ENCODE measurements at places on chromosomes 1 and 21. TPM values are rescaled to one million over a fixed set of nuclear protein-coding genes. Genes with fewer than 3 reads are reported as not detected.

IL20 gene
- polyA plus RNA-seq: not detected

KCNQ4 gene
- 0.88 TPM for polyA plus RNA-seq

LDLRAD1 gene
- polyA plus RNA-seq: not detected

FDPS gene
- polyA plus RNA-seq: 103 TPM

DNA sequence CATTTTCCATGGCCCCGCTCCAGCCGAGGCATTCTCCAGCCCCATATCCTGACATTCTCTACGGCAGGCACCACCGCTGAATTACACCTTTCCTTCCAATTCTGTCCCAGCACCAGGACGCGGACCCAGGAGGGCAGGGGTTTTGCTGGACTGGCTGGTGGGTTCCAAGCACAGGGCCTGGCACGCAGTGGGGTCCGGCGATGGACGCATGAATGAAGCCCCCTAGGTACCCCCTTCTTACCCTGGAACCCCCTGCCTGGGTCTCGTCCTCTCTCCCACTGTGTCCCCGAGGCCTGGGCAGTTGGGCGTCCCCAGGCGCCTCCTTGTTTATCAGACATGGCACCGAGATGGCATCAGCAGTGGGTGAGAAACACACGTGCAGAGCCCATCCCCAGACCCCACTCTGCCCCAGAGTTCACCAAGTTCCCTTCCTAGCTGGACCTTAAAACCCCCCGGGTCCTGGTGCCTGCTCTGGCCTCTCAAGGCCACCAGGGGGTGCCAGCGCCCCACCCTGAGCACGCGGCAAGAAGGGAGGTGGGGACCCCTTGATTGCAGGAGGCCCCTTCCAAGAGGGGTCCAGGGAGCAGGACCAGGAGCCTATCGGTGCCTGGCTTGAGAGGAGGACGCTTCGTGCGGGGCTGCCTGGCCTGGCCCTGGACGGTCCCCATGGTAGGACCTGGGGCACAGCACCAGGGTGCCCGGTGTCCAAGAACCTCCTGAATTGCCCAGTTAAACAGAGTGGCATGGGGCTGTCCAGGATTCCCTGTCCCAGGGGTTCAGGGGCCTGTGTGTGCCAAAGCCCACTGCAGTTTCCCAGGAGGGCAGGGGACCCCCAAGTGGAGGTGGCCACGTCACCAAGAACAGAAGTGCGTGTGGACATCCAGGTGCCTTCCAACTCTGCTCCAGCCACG, 46.1 kb downstream of the MEGF6 start:
- peak; percentile 78 for DNase-seq

GRCh38 chr1:238177960-238178645, 287.4 kb upstream of the ZP4 start:
- DNase-seq: no peak

DNA sequence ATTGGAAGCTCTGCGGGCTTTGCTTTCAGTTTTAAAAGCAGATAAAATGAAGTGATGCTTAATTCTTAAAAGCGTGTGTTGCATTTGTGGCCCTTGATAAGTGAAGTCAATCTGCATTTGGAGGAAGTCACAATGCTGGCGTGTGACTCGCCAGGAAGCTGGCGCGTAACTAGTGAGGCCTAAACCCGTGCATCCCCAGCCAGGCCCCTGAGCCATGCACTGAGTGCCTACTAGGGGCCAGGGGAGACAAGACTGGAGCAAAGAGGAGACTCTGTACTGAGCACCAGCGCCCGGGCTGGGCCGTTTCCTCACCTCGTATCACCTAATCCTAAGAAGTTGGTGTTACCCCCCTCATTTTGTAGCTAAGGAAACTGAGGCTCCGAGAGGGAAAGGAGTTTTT, 4.6 kb upstream of the DDOST start:
- DNase-seq: no peak

GRCh38 chr1:237983496-237983895, 92.8 kb upstream of the ZP4 start:
- no peak for DNase-seq

GRCh38 chr21:22438428-22439086, 1440.3 kb downstream of the NCAM2 start:
- DNase-seq: no peak

DNA sequence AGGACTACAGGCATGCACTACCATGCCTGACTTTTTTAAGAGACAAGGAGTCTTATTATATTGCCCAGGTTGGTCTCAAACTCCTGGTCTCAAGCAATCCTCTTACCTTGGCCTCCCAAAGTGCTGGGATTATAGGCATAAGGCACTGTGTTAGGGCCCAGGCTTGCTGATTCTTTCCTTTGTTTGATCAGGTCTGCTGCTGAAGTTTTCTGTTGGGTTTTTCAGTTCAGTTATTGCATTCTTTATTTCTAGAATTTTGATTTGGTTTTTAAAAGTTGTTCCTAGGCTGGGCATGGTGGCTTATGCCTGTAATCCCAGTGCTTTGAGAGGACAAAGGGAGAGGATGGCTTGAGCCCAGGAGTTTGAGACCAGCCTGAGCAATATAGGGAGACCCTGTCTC, 47.9 kb downstream of the C4BPA start:
- no peak for DNase-seq

DNA sequence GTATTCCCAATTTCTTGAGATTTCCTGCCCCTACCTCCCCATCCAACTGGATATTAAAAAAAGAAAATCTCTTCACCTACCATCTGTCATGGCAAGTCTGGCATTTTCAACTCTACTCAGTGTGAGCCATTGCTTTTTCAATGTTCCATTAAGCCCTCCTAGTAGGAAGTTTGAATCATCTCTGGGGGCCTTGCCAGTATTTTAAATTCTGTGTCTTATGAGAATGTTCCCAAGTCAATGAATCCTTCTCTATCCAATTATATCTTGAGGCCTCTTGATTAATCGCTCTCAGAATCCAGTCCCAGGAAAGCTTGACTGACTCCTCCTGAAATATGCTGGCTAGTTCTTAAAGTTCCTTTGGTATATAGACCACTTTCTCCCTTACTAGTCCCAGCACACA, 91.5 kb downstream of the NGF start:
- no peak for DNase-seq

GRCh38 chr21:42561762-42562650, 48.4 kb downstream of the SLC37A1 start:
- peak; percentile 29 for DNase-seq

DNA sequence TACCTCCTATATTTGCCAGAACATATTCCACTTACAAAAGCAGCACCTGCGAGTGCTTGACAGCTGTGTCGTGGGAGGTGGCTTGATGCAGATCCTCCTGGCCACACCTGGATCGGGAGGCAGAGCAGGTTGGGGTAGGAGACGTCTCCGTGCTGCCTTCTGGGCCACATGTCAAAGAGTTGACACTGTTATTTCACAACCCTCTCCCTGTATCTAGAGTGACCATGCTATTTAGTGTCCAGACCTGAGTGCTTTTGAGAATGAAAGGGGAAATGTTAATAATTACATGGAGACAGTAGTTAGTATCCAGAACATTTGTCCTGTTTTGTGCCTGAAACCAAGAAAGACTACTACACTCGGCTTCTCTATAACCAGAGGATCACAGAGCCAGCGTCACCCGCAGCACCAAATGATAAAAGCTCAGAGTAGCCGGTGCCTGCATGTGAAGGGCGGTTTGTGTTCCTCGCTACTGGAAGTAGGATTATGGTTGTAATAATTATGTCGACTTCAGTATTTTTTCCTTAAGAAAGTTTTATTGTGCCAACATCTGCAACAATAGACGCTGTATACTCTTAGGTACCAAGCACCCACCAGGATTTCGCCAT, 77.1 kb downstream of the GALNT2 start:
- DNase-seq: no peak

Measured in right cardiac atrium (tissue), 5 donors.